ENCODE measurements at places on chromosomes 3 and 15. TPM values are rescaled to one million over a fixed set of nuclear protein-coding genes. Genes with fewer than 3 reads are reported as not detected.

HTR3C gene
- 0.45 TPM for total RNA-seq

GOLGA8R gene
- 22.2 TPM for total RNA-seq

RNU5B-1 gene
- total RNA-seq = not detected

IQCF5 gene
- total RNA-seq = not detected

KY gene
- 3.2 TPM for total RNA-seq

USP4 gene
- 28.3 TPM for total RNA-seq

CCK gene
- total RNA-seq = not detected

C3orf22 gene
- total RNA-seq = not detected

- no peaks in the 10 kb centered on the region for H3K27me3 ChIP-seq
- peaks cover 6% of the 10 kb centered on the region for H3K4me1 ChIP-seq
- no peaks in the 10 kb centered on the region for H3K36me3 ChIP-seq
- peak; percentile 75 for DNase-seq
Observed at GRCh38 chr3:153138276-153139210, 23.5 kb upstream of the RAP2B start.

GRCh38 chr3:31226346-31226745, 306.4 kb upstream of the STT3B start:
- DNase-seq = no peak
- H3K4me1 ChIP-seq = peaks cover 29% of the 10 kb centered on the region
- H3K27ac ChIP-seq = no peak overlapping the region
- no peak overlapping the region for H3K4me3 ChIP-seq

DNA sequence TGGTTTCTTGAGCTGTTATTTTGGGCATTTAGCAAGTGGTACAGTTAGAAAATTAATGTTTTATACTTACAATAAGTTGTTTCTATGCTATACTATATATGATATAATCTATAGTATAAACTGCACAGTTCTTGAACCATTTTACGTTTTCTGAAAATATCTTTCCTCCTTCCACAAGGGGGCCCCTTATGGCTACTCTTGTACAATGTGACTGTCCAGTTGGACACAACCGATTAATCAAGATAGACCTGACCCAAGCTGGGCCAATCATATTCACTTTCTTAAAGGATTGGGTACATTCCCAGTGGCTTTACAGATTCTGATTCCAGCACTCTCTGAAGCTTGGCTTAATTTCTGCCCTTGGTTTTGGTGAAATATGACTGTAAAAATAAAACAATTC, 953.4 kb downstream of the AGBL1 start:
- no peaks in the 10 kb centered on the region for H3K4me1 ChIP-seq
- no peak overlapping the region for H3K4me3 ChIP-seq
- H3K27me3 ChIP-seq = no peaks in the 10 kb centered on the region
- no peaks in the 10 kb centered on the region for H3K36me3 ChIP-seq

- no peaks in the 10 kb centered on the region for H3K27me3 ChIP-seq
Observed at GRCh38 chr3:45693941-45694521, 4.8 kb downstream of the SACM1L start.

DNA sequence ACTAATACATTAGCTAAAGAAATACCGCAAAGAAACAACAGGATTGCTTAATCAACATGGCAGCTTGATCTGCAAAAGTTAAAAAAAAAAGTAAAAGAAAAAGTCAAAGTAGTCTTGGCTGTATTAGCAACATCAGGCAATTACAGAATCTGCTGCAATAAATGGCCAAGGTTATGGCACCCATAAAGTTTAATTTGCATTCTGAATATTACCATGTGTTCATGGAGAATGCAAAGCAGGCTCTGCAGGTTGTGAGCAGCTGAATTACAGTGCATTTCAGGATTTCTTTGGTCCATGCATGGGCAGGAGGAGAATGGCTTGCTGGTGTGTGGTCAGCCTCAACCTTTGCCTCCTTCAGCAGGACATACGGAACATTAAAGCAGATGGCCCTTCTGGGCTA, 199.1 kb upstream of the AZI2 start:
- no peak for DNase-seq
- H3K36me3 ChIP-seq = no peaks in the 10 kb centered on the region
- no peak overlapping the region for H3K4me3 ChIP-seq

- no peak overlapping the region for H3K27ac ChIP-seq
- H3K4me3 ChIP-seq = no peak overlapping the region
- no peak for DNase-seq
- no peaks in the 10 kb centered on the region for H3K4me1 ChIP-seq
- no peaks in the 10 kb centered on the region for H3K27me3 ChIP-seq
- H3K36me3 ChIP-seq = no peaks in the 10 kb centered on the region
Observed at GRCh38 chr3:162332344-162332743, 835.7 kb downstream of the OTOL1 start.

DNA sequence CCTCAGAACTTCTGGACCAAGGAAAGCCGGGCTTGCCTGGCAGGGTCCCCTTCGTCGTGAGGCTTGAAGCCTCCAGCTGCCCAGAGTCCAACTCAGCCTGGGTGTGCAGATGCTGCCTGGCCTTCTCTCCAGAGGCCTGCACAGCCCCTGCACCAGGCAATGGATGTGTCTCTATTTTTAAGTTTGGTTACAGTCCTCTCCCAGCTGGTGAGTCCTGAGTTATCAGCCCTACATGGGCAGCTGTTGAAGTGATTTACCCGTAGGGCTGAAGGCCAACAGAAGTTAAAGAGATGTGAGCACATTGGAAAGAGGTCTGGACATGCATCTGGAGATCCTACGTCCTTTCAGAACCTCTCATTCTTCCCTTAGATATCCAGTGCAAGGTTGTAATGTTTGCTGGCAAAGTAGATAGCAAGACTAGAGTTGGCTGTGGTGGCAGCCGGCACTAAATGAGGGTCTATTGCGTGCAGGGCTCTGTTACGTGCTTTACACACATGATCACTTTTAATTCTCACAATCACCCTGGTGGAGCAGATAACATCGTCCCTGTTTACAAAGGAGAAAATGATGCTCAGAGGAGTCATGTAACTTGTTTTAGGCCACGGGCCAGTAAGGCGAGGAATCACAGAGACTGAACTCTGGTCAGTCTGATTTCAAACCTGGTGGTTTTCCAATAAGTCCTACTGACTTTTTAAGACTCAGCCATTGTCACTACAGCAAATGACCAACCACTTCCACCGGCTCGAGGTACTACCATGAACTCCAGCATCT, 9.9 kb downstream of the FYCO1 start:
- no peaks in the 10 kb centered on the region for H3K27me3 ChIP-seq
- H3K27ac ChIP-seq = peak overlapping the region; percentile 79
- H3K4me3 ChIP-seq = no peak overlapping the region
- no peak for DNase-seq

DNA sequence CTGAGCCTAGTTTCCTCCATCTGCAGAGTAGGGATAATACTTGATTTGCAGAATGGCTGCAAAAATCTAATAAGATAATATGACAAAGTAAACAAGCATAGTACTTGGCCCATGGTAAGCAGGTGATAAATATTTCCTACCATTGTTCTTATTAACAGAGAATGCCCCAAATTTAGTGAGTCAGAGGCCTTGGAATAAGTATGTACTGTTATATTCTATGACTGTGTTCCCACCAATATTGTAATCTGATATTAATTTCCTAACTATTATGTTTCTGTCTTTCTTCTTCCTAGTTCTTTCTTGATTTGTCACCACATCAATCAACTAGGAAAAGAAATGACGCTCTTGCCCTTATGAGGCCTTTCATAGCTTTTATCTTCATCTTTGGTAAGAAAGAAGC, 178.4 kb upstream of the SLC2A2 start:
- H3K36me3 ChIP-seq = no peaks in the 10 kb centered on the region
- H3K27me3 ChIP-seq = no peaks in the 10 kb centered on the region
- no peak for DNase-seq

DNA sequence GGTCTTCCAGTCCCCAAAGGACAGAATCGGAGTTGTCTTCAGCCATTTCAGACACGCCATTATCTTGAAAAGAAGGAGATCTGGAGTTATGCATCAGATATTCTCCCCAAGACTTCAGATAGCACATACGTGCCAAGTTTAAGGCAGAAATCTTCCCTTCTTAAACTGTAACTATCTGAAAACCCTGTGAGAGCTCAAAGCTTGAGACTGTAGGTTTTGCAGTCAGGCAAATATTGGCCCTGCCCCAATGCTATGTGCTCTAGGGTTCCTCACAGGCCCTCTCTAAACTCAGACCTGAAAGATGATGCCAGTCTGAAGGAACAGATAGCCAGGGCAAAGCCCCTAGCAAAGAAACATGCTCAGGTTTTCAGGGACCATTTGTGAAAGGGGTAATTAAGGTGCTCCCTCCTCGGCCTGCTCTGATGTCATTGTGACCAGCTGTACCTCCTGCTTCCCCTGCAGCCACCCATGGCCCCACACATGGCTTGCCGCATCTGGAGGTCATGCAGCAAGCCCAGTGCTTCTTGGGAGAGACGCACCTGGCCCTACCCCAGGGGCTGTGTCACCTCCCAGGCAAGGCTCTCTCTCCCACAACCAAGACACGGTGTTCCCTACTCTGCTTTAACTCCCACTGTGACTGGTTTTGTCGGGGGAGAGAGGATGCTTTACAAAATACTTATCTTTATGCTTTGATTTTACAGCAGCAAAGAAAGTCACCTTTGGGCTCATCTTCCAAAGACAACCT, 53.4 kb upstream of the POMGNT2 start:
- no peak overlapping the region for H3K27ac ChIP-seq
- no peaks in the 10 kb centered on the region for H3K36me3 ChIP-seq
- no peaks in the 10 kb centered on the region for H3K27me3 ChIP-seq
- DNase-seq = no peak
- no peak overlapping the region for H3K4me3 ChIP-seq
- no peaks in the 10 kb centered on the region for H3K4me1 ChIP-seq

DNA sequence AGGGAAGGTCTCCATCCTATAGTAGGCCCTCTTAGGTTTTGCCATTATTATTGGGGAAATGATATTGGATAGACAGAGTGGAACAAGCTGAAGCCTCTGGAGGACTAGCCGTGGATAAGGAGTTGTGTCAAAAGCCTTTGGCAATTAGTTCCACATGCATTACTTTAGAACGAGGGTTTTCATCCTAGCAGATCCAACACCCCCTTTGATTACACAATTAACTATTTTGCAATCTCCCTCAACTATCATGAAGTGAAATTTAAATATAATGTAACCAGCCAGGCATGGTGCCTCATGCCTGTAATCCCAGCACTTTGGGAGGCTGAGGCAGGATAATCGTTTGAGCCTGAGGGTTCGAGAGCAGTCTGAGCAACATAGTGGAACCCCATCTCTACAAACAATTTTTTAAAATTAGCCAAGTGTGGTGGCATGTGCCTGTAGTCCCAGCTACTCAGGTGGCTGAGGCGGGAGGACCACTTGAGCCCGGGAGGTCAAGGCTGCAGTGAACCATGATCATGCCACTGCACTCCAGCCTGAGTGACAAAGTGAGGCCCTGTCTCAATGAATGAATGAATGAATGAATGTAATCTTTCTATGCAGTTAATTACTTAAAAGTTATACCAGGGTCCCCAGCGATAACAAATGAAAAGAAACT, 56.8 kb downstream of the PXYLP1 start:
- DNase-seq = peak; percentile 76
- no peaks in the 10 kb centered on the region for H3K36me3 ChIP-seq
- peak overlapping the region; percentile 64 for H3K27ac ChIP-seq
- peaks cover 35% of the 10 kb centered on the region for H3K4me1 ChIP-seq

- no peaks in the 10 kb centered on the region for H3K36me3 ChIP-seq
- DNase-seq = no peak
- no peak overlapping the region for H3K27ac ChIP-seq
- H3K4me3 ChIP-seq = no peak overlapping the region
- H3K4me1 ChIP-seq = peaks cover 50% of the 10 kb centered on the region
Observed at GRCh38 chr3:195905970-195906864, 2.1 kb downstream of the TNK2 start.

DNA sequence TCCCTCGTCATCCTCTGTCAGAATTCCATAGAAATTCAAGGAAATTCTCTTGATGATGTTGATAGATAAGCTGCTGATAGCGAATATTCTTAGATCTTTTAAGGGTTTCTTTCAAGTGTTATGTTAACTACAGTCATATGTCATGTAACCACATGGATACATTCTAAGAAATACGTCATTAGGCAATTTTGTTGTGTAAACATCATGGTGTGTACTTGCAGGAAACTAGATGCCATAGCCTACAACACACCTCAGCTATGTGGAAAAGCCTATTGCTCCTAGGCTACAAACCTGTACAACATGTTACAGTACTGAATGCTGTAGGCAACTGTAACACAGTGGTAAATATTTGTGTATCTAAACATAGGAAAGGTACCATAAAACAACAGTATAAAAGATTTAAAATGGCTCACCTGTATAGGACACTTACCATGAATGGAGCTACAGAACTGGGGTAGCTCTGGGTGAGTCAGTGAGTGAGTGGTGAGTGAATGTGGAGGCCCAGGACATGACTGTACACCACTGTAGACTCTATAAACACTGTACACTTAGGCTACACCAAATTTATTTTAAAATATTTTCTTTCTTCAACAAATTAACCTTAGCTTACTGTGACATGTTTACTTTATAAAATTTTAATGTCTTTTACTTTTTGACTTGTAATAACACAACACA, 34.6 kb downstream of the GLDN start:
- no peaks in the 10 kb centered on the region for H3K36me3 ChIP-seq
- H3K27ac ChIP-seq = no peak overlapping the region
- H3K4me3 ChIP-seq = no peak overlapping the region
- H3K27me3 ChIP-seq = no peaks in the 10 kb centered on the region
- H3K4me1 ChIP-seq = peaks cover 6% of the 10 kb centered on the region
- no peak for DNase-seq

GRCh38 chr3:50150863-50151686, 4.0 kb upstream of the SEMA3F start:
- H3K27ac ChIP-seq = no peak overlapping the region
- peak; percentile 53 for DNase-seq
- no peaks in the 10 kb centered on the region for H3K36me3 ChIP-seq
- no peaks in the 10 kb centered on the region for H3K27me3 ChIP-seq
- no peak overlapping the region for H3K4me3 ChIP-seq
- peaks cover 13% of the 10 kb centered on the region for H3K4me1 ChIP-seq

- no peak overlapping the region for H3K4me3 ChIP-seq
- H3K4me1 ChIP-seq = no peaks in the 10 kb centered on the region
- no peak for DNase-seq
Observed at GRCh38 chr15:61798631-61799030, 261.6 kb downstream of the VPS13C start.

- no peak overlapping the region for H3K27ac ChIP-seq
- no peak for DNase-seq
- no peak overlapping the region for H3K4me3 ChIP-seq
- H3K36me3 ChIP-seq = no peaks in the 10 kb centered on the region
- H3K4me1 ChIP-seq = no peaks in the 10 kb centered on the region
Observed at GRCh38 chr15:89802231-89802928, 12.3 kb downstream of the ANPEP start.

GRCh38 chr3:34312684-34313083, 514.3 kb downstream of the PDCD6IP start:
- no peaks in the 10 kb centered on the region for H3K36me3 ChIP-seq
- H3K4me1 ChIP-seq = no peaks in the 10 kb centered on the region
- H3K27ac ChIP-seq = no peak overlapping the region
- no peaks in the 10 kb centered on the region for H3K27me3 ChIP-seq
